ENCODE measurements at places on chromosomes 7 and 10.
A peak's percentile ranks its signal among the peaks of the same experiment; 100 is the strongest.

- peaks cover 35% of the 10 kb centered on the region for H3K27me3 ChIP-seq
- H3K36me3 ChIP-seq, result no peaks in the 10 kb centered on the region
- peak; percentile 24 for DNase-seq
- peaks cover 6% of the 10 kb centered on the region for H3K4me1 ChIP-seq
- no peak overlapping the region for H3K27ac ChIP-seq
Observed at GRCh38 chr7:70698219-70698832, 433.6 kb upstream of the GALNT17 start.

DNA sequence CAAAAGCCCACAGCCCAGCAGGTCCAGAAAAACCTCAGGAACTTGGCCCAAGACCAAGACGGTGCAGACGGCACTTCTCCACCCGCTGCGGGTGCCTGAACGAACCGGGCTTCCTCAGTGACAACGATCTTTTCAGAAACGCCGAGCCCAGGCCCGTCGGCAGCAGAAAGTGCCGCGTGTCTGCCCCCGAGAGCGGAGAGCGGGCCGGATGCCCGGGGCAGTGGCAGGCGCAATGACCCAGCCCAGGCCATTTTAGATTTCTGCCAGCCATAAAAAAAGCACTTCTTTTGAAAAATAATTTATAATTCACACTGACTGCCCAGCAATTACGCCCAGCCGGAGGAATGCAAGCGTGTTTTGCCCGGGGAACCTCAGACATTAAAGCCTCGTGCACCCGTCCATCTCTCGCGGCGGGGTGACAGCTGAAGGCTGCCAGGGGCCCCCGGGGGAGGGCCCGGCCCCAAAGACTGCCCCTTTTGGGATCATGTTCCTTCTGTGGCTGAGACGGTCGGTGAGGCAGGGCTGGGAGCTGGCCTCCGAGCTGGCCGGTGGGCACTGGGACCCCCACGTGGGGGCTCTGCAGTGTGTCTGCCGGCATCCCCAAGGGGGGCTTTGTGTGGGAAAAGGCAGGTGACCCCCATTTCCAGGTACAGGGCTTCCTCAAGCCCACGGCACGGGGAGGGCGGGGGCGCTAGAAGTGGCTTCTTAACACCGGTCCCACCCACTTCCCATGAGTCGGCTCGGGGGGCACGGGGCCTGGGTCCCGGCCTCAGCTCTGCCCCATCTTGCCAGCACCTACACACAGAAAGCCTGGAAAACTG is 71.3 kb upstream of the PDGFA start:
- no peak overlapping the region for H3K27ac ChIP-seq
- no peak for DNase-seq
- peaks cover 35% of the 10 kb centered on the region for H3K36me3 ChIP-seq
- peaks cover 20% of the 10 kb centered on the region for H3K4me1 ChIP-seq

GRCh38 chr10:72297281-72297804 is 23.6 kb downstream of the DDIT4 start:
- H3K27ac ChIP-seq, result peak overlapping the region; percentile 98
- H3K36me3 ChIP-seq, result peaks cover 7% of the 10 kb centered on the region
- H3K4me3 ChIP-seq, result peak overlapping the region; percentile 83
- DNase-seq, result peak; percentile 97
- no peaks in the 10 kb centered on the region for H3K27me3 ChIP-seq

DNA sequence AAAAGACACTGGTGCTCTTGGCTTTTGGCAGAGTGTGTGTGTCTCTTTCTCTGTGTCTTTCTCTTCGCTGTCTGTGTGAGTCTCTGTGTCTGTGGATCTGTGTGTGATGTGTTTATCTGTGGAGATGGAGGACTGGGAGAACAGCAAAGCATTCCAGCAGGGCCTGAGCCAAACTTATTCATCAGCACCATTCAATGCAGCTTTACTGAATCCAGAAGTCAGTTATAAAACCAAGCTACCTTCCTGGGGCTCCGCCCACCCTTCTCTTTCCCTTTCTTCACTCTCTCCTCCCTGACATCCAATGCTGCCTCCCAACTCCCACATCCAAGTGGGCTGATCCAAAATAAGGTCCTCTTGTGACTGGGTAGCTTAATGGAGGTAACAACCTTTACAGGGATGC is 3.9 kb downstream of the SGMS1 start:
- H3K27me3 ChIP-seq, result no peaks in the 10 kb centered on the region
- DNase-seq, result no peak
- peaks cover 43% of the 10 kb centered on the region for H3K4me1 ChIP-seq
- H3K27ac ChIP-seq, result no peak overlapping the region
- H3K4me3 ChIP-seq, result no peak overlapping the region

DNA sequence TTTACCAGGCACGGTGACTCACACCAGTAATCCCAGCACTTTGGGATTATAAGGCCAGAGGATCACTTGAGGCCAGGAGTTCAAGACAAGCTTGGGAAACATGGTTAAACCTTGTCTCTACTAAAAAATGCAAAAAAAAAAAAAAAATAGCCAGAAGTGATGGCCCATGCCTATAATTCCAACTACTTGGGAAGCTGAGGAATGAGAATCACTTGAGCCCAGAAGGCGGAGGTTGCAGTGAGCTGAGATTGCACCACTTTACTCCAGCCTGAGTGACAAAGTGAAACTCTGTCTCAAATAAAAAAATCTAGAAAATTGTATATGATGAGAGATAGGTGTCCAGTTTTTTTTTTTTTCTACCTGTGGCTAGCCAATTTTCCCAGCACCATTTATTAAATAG is 578.2 kb downstream of the ANKRD7 start:
- no peak overlapping the region for H3K27ac ChIP-seq
- H3K4me3 ChIP-seq, result no peak overlapping the region
- DNase-seq, result no peak
- H3K4me1 ChIP-seq, result no peaks in the 10 kb centered on the region
- no peaks in the 10 kb centered on the region for H3K36me3 ChIP-seq

DNA sequence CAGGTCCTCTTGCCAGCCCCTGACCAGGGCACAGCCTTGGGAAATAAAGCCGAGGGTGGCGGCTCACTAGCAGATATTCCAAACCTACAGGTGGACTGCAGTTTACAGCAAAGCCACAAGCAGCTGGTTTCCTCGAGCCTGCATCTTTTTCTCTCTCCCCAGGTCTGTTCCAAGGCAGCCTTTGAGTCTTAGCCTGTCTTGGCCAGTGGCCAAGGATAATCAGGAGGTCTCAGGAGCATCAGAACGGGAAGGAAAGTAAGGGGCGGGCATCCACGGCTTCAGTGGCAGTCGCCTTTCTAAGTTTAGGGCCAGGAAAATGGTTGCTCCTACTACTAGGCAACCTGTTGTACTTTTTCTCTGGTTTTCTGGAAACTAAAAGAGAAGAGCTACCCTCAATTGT is 219.7 kb upstream of the ZMIZ1 start:
- H3K27me3 ChIP-seq, result no peaks in the 10 kb centered on the region
- no peak for DNase-seq
- no peak overlapping the region for H3K4me3 ChIP-seq
- no peak overlapping the region for H3K27ac ChIP-seq

- no peak for DNase-seq
- H3K27me3 ChIP-seq, result peaks cover 21% of the 10 kb centered on the region
- H3K36me3 ChIP-seq, result no peaks in the 10 kb centered on the region
Observed at GRCh38 chr7:39528849-39529248, 37.4 kb upstream of the YAE1 start.

GRCh38 chr10:33133557-33133956 is 175.5 kb upstream of the ITGB1 start:
- no peaks in the 10 kb centered on the region for H3K36me3 ChIP-seq
- peaks cover 3% of the 10 kb centered on the region for H3K27me3 ChIP-seq
- H3K4me1 ChIP-seq, result peaks cover 69% of the 10 kb centered on the region
- no peak for DNase-seq
- peak overlapping the region; percentile 39 for H3K27ac ChIP-seq
- no peak overlapping the region for H3K4me3 ChIP-seq

DNA sequence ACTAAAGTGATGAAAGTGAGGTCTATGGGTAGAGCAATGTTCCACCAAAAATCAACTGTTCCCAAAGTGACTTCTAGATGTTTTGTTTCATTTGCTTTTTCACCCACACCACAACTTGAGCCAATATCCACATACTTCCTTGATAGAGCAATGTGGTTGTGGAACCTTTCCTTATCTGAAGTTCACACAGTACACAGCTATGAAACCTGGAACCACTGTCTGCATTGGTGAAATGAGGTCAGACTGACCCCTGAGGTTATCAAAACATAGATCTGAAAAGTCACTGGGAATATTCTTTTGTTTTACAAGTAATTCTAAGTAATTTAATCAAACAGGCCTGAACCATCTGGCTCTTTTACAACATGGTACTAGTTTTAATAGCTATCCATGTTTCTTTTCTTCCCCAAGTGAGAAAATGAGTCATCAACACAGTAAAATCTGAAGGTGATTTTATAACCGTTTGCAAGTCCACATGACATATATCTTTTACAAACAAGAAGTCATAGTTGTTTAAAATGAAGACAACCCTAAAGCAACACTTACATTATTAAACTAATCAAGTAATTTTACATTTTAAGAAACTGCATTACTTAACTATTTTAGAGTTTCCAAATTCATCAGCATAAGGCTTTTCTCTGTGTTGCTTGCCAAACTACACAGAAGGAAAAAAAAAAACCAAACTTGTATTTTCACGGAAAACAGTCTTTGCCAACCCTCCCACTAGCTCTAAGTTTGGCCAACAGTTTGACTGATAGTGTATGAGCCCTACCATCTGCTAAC is 80.3 kb downstream of the LRRC17 start:
- no peak for DNase-seq
- H3K27ac ChIP-seq, result no peak overlapping the region
- no peak overlapping the region for H3K4me3 ChIP-seq
- no peaks in the 10 kb centered on the region for H3K36me3 ChIP-seq
- no peaks in the 10 kb centered on the region for H3K4me1 ChIP-seq

GRCh38 chr7:111750228-111750627 is 187.9 kb upstream of the IMMP2L start:
- H3K4me3 ChIP-seq, result no peak overlapping the region
- no peaks in the 10 kb centered on the region for H3K4me1 ChIP-seq
- H3K27ac ChIP-seq, result no peak overlapping the region
- no peaks in the 10 kb centered on the region for H3K27me3 ChIP-seq
- DNase-seq, result no peak

DNA sequence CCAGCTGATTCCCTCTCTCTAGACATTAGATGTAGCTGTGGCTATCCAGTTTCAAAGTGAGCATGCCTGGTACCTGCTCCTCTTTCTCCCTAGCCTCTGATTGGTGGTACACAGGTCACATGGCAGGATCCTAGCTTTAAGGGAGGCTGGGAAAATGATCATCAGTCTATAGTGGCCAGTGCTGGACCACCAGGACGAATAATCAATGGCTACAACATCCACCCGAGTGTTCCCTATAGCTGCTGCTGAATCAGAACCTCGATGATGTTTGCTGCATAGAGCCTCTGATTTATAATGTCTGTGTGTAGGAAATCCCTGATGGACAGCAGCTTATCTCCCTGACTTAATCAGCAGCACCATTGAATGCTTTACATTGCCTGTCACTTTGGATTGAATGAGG is 28.9 kb upstream of the LMTK2 start:
- H3K27ac ChIP-seq, result no peak overlapping the region
- H3K4me1 ChIP-seq, result no peaks in the 10 kb centered on the region
- peaks cover 8% of the 10 kb centered on the region for H3K27me3 ChIP-seq
- no peaks in the 10 kb centered on the region for H3K36me3 ChIP-seq
- H3K4me3 ChIP-seq, result no peak overlapping the region
- no peak for DNase-seq

GRCh38 chr7:98323597-98324322 is 42.3 kb downstream of the BRI3 start:
- peaks cover 16% of the 10 kb centered on the region for H3K27me3 ChIP-seq
- DNase-seq, result no peak
- no peak overlapping the region for H3K27ac ChIP-seq
- H3K36me3 ChIP-seq, result no peaks in the 10 kb centered on the region

- DNase-seq, result peak; percentile 78
- H3K27ac ChIP-seq, result no peak overlapping the region
- H3K4me1 ChIP-seq, result peaks cover 16% of the 10 kb centered on the region
Observed at GRCh38 chr7:41705109-41705901, 2.4 kb upstream of the INHBA start.

DNA sequence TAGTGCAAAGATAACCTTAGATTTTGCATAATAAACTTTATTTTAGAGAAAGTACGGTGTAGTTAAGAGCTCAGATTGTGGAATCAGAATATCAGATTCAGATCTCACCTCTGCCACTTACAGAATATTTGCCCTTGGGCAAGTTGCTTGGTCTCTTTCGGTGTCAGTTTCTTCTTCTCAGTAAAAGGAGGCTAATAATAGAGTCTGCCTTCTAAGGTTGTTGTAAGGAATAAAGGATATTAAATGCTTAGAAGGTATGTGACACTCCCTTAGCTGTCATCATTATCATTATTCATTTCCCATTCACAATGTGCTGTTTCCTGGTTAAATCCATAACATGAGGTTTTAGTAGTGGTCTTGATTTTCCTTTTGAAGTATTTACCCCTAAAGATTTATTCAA is 42.2 kb downstream of the MPLKIP start:
- no peak for DNase-seq
- H3K27me3 ChIP-seq, result no peaks in the 10 kb centered on the region
- H3K36me3 ChIP-seq, result peaks cover 50% of the 10 kb centered on the region
- H3K4me1 ChIP-seq, result no peaks in the 10 kb centered on the region
- no peak overlapping the region for H3K4me3 ChIP-seq

- no peaks in the 10 kb centered on the region for H3K27me3 ChIP-seq
- DNase-seq, result no peak
- H3K4me3 ChIP-seq, result no peak overlapping the region
- peaks cover 12% of the 10 kb centered on the region for H3K4me1 ChIP-seq
- peaks cover 20% of the 10 kb centered on the region for H3K36me3 ChIP-seq
- H3K27ac ChIP-seq, result no peak overlapping the region
Observed at GRCh38 chr7:149455175-149455950, 5.5 kb downstream of the ZNF777 start.

- no peak overlapping the region for H3K27ac ChIP-seq
- H3K4me3 ChIP-seq, result no peak overlapping the region
- H3K27me3 ChIP-seq, result peaks cover 9% of the 10 kb centered on the region
- H3K36me3 ChIP-seq, result no peaks in the 10 kb centered on the region
- peak; percentile 69 for DNase-seq
Observed at GRCh38 chr10:97731346-97732051, 5.4 kb upstream of the ZFYVE27 start.

DNA sequence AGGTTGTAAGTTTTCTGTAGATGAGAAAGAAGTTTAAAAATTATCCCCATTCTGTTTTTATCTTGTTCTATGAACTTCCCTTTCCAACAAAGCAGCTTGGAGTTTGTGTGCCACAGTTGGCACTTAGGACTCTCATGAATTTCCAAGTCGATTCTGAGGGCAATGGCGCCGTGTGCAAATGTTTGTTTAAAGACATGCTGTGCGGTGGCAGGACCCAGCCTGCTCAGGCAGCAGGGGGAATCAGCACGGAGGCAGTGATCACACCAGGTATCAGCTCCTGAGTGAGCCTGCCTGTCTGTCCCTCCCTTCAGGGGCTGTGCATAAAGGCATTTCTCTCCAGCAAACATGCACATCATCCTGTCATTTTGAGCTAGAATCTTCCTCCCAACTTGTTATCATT is 109.8 kb upstream of the WDR11 start:
- no peaks in the 10 kb centered on the region for H3K27me3 ChIP-seq
- H3K27ac ChIP-seq, result no peak overlapping the region
- DNase-seq, result no peak
- H3K36me3 ChIP-seq, result no peaks in the 10 kb centered on the region
- H3K4me3 ChIP-seq, result no peak overlapping the region

GRCh38 chr10:69069090-69070042 is 18.5 kb upstream of the SRGN start:
- peaks cover 3% of the 10 kb centered on the region for H3K36me3 ChIP-seq
- peaks cover 26% of the 10 kb centered on the region for H3K4me1 ChIP-seq
- no peak overlapping the region for H3K4me3 ChIP-seq
- no peak overlapping the region for H3K27ac ChIP-seq
- DNase-seq, result no peak
- peaks cover 11% of the 10 kb centered on the region for H3K27me3 ChIP-seq

GRCh38 chr7:117458977-117459583 is 20.7 kb upstream of the CFTR start:
- H3K27ac ChIP-seq, result no peak overlapping the region
- H3K4me3 ChIP-seq, result no peak overlapping the region
- H3K4me1 ChIP-seq, result no peaks in the 10 kb centered on the region
- no peaks in the 10 kb centered on the region for H3K27me3 ChIP-seq
- no peaks in the 10 kb centered on the region for H3K36me3 ChIP-seq

Data from activated naive CD4-positive, alpha-beta T cell treated with anti-CD3 and anti-CD28 coated beads, Interleukin-2, amount 10 ng/mL, durations not matched to agents 7 days and 5 days (primary cell).